Activated T-cell treated with anti-CD3 and anti-CD28 coated beads for 24 hours (primary cell): ENCODE measurements at places on chromosomes 1 and 21.

DNA sequence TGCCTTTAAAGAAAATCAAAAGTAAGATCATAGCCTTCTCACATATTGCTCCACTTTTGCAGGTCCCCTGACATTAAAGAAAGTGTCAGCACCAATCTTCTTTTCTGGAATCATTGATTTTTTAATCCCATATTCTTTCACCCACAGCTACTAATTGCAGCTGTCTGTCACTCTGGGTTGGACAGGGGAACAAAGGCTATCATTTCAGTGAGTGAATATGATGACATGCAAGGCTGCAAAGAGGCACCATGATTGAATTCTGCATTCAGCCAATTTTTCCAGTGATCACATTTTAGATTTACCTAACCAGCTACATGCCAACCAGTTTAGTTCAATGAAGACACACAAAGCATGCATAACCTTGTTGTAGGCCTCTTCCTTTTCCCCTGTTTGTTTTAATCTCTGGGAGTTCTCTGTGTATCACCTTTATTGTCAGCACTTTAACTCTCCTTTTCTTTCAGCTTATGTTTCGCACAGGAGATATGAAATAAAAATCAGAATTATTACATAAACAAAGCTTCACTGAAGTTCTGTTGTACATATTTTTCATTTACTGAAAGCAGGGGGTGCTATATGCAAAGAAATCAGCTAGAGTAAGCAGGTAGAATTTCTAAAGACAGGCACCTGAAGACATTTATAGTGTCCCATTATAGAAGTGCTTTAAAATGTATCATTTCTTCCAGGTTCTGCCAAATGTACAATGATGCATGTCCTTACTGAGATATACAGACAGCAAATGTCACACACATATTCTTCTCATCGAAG lies 584.8 kb downstream of the PLA2G4A start:
- DNase-seq, result no peak

DNA sequence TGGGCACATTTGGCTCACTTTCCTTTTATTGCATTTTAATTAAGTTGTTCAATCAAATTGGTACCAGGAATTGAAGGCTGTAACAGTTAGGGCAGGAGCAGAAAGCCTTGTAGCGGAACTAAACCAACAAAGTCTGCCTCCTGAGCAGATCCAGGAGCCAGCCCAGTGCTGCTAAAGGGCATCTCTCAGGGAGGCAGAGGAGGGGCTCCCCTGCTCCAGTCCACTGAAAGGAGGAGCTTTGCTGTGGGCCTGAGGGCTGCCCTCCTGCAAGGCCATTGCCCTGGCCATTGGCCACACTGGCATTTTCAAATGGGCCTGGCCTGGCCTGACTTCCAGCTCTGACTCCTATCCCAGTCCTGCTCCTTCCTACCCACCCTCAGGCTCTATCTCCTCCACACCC lies 3.7 kb upstream of the TRABD2B start:
- DNase-seq, result no peak

DNA sequence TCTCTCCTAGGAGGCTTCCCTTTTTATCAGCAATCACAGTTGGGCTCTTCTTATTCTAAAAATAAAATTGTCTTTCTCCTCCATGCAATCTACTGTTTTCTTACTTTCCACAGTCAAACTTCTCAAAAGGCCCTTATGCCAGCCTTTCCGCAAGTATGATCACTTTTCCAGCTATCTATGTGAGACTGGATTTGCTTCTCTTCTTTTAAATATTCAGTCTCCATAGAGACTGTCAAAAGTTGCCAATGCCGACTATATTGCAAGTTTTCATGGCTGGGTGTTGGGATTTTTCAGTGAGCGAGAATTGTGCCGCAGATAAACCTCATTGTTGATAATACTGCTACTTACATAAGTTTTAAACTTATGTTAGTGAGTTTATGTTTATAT lies 4.8 kb upstream of the LSM10 start:
- no peak for DNase-seq

GRCh38 chr1:43327549-43328292 lies 9.9 kb upstream of the MPL start:
- DNase-seq, result no peak

DNA sequence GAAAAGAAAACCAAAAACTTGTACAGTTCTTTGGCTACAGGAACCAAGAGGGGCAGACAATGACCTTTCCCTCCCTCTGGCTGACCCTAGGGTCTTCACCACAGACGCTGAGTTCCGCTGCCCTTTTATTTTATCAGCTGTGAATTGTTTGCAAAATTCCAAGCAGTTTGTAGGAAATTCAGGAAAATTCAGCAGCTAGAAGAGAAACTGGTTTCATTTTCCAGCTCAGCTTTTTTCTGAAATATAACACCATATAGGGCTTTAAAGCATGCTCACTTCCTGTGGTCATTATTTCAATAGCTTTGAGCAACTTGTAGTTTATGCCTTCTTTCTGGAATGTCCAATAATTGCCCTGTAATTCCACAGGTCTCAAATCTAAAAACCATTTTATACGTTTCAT lies 5.5 kb upstream of the PIK3R3 start:
- DNase-seq, result no peak

GRCh38 chr21:45952974-45953373 lies 28.6 kb upstream of the COL6A1 start:
- DNase-seq, result no peak

GRCh38 chr1:158998781-158999161 lies 10.9 kb upstream of the IFI16 start:
- DNase-seq, result no peak

GRCh38 chr1:161849518-161849917 lies 83.4 kb downstream of the ATF6 start:
- DNase-seq, result no peak

- DNase-seq, result no peak
These were observed 313.8 kb downstream of the MATN1 start for GRCh38 chr1:30409476-30410152.

GRCh38 chr21:34544032-34544496 lies 32.1 kb upstream of the KCNE1 start:
- DNase-seq, result peak; percentile 40

DNA sequence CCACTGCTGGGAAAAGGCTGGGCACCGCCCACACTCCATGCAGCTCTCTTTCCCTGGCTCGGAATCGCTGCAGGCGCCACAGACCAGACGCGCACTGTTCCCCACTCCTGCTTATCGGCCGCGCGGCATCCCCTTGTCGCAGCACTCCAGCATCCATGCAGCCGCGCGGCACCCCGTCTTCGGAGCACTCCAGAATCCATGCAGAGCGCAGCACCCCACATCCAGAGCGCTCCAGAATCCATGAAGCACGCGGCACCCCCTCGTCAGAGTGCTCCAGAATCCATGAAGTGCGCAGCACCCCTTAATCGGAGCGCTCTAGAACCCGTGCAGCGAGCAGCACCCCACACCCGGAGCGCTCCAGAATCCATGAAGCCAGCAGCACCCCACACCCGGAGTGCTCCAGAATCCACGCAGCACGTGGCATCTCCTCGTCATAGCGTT lies 9.5 kb downstream of the TFF3 start:
- no peak for DNase-seq

GRCh38 chr1:33715195-33715811 lies 148.6 kb upstream of the HMGB4 start:
- no peak for DNase-seq

GRCh38 chr21:30164796-30165195 lies 1.8 kb downstream of the CLDN17 start:
- DNase-seq, result no peak

GRCh38 chr1:56617141-56617540 lies 28.0 kb upstream of the PRKAA2 start:
- DNase-seq, result no peak

- DNase-seq, result no peak
These were observed 744 bp upstream of the WDR26 start for GRCh38 chr1:224435318-224435763.

GRCh38 chr1:17001760-17002523 lies 9.8 kb downstream of the ATP13A2 start:
- no peak for DNase-seq

GRCh38 chr1:99571092-99571734 lies 74.7 kb upstream of the PALMD start:
- no peak for DNase-seq

DNA sequence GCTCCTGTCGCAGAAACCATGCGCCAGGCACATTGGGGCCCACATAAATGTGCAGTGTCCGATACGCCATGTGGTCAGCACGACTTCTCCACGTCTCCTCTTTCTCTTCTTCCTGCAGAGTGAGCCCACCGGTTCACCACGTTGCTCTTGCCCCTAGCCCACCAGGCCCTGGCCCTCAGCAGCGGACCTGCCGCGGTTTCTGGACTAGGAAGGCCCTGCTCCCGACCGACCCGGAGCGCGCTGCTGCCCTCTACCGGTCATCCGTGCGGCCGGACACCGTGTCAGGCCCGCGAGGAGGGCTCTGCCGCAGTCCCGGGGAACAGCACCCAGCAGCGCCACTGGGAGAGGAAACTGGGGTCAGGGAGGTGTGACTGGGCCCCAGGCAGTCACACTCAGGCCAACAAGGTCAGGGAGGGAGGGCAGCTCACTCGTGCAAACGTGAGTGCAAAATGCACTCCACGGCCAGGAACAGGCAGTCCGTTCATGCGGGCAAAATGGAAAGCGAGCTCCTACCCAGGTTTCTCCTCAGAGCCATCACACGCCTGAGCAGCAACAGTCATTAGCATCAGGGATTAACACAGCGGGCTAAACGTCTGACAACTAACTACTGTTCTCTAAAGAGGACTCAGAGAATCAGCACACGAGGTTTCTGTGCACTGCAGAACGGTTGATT lies 13.7 kb downstream of the TLR5 start:
- DNase-seq, result peak; percentile 59

- DNase-seq, result no peak
These were observed 131.3 kb upstream of the FMN2 start for GRCh38 chr1:239960366-239960765.

- DNase-seq, result no peak
These were observed 35.2 kb upstream of the AK4 start for GRCh38 chr1:65112811-65113210.

DNA sequence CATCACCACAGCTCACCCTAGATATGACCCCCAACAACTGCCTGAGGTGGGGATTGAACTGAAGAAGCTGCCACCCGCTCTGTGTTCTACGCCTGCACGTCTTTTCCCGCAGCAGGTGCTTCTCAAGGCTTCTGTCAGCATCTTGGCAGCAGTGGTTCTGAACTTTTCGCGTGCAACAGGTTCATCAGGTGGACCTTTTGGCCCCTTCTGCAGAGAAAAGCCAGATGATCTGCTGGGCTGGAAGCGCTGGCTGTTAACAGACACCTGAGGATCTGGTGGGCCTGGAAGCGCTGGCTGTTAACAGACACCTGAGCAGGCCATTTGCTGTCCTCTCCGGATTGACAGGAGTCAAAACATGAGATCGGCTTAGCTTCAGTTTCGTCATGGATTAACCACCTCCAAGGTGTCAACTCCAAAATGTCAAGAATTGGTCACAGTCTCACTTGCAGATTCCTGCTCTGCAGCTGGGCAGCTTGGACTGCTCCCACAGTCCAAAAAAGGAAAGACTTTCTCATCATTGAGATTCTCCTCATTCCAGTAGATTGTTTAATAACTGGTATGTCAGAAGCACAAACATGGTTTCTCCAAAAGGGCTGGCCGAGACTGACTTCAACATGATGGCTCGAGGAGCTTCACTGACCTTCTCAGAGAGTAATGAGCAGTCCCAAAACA lies 4.7 kb downstream of the C1orf174 start:
- no peak for DNase-seq

GRCh38 chr1:100229681-100230443 lies 19.8 kb downstream of the DBT start:
- DNase-seq, result no peak

DNA sequence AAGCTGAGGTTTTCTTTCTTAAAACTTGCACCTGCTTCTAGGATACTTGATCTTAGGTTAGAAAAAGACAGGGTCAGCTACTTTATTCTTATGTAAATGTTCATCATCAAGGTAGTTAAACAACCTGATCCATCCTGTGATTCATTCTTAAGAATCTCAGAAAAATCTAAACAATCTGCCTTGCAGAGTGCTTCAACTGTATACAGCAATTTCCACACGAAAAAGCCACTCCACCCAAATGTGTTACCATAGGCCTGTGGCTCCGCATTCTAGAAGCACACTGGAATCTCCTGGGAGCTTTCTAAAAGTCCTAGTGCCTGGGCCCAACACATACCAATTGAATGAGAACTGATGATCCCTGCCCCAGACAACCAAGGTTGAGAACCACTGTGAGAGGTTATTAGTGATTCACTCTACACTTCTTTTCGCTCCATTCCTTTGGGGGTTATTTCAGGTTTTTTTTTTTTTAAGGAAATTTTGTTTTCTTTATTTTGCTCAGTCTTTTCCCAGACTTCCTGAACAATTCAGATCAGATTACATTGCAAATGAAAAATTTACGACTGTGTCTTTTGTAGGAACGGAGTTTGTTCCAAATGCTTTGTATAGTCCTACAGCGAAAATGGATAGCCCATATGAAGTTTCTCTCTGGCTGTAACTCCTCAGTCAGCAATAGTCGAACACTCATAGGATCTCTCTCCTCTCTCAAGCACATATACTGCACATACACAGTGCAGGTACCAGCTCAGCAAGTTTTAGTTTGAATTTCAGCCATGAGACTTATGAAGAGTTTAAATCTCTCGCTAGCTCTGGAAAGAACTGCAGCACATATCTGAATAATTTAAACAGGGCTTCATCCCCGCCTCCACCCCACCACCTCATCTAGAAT lies 16.1 kb downstream of the SMYD2 start:
- no peak for DNase-seq

GRCh38 chr1:240794046-240794843 lies 182.3 kb upstream of the GREM2 start:
- no peak for DNase-seq

- DNase-seq, result no peak
These were observed 24.7 kb upstream of the IL10 start for GRCh38 chr1:206796981-206797402.

- DNase-seq, result no peak
These were observed 835 bp downstream of the UHMK1 start for GRCh38 chr1:162498496-162498810.

- DNase-seq, result no peak
These were observed 120.1 kb downstream of the SYT2 start for GRCh38 chr1:202590126-202590525.

GRCh38 chr1:68429233-68429808 lies 20.4 kb downstream of the RPE65 start:
- no peak for DNase-seq

- DNase-seq, result no peak
These were observed 42.6 kb downstream of the CD34 start for GRCh38 chr1:207868251-207868773.
